ENCODE measurements at places on chromosomes 11 and 22.

- DNase-seq = no peak
These were observed 2.0 kb upstream of the LMO2 start for GRCh38 chr11:33893711-33894397.

- no peak for DNase-seq
These were observed 32.2 kb upstream of the AQP11 start for GRCh38 chr11:77557553-77557952.

- DNase-seq = no peak
These were observed 15.2 kb upstream of the EIF3D start for GRCh38 chr22:36544107-36544620.

DNA sequence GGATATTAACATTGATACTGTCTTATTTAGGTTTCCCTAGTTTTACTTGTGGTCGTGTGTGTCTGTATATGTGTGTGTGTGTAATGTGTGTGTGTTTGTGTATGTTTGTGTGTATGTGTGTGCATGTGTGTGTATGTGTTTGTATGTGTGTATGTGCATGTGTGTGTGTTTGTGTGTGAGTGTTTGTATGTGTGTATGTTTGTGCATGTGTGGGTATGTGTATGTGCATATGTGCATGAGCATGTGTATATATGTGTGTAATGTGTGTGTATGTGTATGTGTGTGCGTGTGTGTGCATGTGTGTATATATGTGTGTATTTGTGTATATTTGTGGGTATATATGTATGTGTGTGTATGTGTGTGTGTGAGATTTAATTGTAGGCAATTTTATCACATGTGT, 17.3 kb upstream of the DNAL4 start:
- DNase-seq = no peak

DNA sequence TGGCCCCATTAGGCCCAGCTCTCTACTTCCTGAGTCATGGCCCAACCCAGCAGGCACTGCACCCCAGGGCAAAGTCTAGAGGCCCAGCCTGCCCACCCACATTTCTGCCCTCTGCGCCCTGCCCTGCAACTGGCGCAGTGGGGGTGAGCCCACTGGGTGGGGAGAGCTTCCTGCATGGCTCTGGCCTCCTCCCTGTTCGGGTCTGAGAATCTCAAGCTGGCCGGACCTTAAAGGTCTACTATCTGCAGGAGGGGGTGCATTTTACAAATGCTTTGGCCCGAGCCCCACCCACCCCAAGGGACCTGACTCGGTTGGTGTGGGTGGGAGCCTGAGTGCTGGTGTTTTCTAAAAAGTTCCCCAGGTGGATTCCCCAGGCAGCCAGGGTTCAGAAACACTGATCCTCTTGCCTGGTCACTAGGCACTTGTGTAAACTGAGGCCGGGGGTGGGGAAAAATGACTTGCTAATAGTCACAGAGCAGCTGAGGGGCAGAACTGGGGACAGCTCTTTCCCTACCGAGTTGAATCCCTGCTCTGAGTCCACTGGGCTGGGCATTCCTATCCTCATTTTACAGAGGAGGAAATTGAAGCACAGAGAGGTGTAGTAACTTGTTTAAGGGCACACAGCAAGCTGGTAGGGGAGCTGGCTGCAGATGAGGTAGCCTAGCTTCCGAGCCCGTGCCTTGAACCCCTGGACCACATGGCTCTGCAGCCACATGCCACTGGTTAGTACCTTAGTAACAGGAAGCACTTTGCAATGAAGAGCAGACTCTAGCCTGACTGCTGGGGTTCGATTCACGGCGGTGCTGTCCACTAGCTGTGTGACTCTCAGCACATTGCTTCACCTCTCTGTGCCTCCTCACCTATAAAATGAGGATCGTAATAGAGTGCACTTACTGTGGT, 36.3 kb downstream of the CD82 start:
- DNase-seq = no peak

DNA sequence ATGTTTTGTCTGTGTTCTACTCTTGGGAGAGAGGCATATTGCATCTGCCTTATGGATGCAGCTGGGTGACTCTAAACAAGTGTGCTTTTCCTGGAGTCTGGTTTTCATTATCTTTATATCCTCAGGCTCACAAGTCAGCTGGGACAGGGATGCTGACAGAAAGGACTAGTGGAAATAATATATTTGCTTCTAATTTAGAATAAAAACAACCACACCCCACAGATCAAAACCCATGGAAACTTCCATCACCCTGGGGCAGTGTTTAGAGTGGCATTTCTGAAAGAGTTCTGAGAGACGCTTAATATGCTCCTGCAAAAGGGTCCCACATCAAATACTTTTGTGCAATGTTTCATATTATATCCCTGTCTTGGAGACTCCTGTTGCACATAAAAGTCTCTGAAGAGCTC, 20.8 kb downstream of the KCNE3 start:
- DNase-seq = no peak

GRCh38 chr11:16945671-16946469, 68.3 kb downstream of the PLEKHA7 start:
- DNase-seq = peak; percentile 51

DNA sequence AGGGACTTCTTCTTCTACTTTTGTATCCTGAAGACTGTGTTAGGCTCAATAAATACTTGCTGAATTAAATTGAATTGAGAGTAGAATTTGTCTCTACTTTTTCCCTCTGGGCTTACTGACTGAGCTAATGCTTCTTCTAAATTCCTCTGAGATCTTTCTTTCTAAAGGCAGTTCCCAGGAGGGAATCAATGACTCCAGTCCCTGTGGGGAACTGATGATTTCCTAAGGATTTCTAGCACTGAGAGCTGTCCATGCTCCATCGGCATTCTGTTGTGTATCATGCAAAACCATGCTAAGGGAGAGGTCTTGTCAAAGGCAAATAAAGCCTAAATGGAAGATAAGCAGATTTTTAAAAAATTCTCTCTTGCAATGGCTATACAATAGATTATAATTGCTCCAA, 148.8 kb upstream of the KIRREL3 start:
- no peak for DNase-seq

DNA sequence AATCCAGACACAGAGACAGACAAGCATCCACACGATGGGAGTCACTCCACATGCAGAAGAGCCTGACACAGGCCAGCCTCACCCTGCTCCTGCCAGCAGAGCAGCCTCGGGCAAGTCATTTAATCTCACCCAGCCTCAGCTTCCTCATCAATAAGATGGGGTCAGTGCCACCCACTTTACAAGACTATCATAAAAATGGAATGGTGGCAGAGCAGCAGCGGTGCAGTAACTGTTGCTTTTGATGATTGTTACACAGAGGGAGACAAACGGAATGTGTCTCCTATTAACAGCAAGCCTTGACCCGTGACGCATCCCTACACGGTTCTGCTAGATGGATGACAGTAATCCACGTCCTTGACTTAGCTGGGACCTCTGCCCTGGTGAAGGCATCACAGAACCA, 26.0 kb upstream of the ARFGAP3 start:
- DNase-seq = no peak

DNA sequence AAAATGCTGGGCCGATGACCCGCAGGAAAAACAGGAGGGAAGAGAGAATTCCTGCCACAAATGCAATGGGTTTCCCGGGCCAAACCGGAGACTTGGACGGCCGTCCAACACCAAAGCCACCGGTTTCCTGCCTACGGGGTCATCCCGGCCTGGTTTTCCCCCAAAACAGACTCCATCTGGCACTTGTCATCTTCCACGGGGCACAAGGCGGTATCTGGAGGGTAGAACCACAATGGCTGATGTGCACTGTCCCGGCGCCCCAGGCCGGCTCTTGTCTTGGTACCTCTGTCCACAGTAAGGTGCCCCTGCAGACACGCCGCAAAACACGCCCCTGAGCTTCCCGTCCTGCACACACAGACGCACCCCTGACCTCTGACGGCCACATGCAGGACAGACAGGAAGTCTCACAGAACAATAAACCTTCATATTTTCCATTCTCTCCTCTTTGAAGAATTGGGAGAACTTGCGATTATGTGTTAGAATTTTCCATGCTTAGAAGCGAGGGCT, 20.1 kb downstream of the CELSR1 start:
- DNase-seq = no peak

- no peak for DNase-seq
These were observed 82.4 kb upstream of the EIF3D start for GRCh38 chr22:36611241-36611976.

DNA sequence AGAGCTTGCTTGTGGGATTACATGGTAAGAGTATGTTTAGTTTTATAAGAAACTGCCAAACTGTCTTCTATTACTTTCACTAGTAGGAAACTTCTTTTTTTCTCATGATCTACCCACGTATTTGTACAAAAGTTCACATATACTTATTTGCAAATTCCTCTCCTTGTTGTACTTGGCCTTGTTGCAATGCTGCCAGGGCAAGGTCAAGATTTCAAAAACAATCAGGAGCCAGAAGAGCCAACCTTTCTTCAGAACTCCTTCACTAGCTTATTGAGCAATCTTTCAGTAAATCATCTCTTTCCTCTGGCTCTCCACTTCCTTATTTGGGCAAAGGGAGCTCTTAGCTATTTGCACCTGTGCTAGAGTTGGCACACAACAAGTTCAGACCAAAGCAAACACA, 9.7 kb downstream of the SRSF8 start:
- DNase-seq = no peak

DNA sequence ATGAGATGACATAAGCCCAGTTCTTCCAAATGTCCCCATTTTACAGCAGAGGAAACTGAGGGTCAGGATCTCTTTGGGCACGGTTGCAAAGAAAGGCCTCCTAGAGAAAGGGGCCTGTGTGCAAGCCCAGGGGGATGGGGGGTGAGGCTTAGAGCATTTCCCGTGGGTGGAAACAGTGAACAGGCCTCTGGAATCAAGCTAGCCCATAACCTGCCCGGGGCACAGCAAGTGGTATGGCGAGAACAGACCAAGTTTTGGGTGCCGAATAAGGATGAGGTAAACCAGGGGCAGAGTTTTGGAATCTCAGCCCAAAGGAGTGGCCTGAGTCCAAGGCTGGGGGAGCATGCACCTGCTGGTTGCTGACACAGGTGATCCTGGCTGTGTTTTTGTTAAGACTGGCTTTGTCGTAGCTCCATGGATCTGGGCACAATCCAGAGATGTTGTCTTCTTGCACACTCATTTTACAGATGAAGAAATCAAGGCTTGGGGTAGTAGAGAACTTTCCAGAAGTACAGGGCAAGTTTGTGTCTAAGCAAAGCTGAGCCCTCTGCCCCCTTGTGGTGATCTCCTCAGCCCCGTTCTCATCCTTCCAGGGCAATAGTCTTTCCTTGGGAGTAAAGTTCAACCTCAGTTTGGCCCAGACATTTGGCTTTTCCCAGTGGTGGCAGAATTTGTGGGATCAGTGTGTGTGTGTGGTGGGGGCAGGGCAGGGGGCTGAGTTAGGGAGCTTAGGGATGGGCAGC, 53.5 kb upstream of the MYEOV start:
- DNase-seq = peak; percentile 18

DNA sequence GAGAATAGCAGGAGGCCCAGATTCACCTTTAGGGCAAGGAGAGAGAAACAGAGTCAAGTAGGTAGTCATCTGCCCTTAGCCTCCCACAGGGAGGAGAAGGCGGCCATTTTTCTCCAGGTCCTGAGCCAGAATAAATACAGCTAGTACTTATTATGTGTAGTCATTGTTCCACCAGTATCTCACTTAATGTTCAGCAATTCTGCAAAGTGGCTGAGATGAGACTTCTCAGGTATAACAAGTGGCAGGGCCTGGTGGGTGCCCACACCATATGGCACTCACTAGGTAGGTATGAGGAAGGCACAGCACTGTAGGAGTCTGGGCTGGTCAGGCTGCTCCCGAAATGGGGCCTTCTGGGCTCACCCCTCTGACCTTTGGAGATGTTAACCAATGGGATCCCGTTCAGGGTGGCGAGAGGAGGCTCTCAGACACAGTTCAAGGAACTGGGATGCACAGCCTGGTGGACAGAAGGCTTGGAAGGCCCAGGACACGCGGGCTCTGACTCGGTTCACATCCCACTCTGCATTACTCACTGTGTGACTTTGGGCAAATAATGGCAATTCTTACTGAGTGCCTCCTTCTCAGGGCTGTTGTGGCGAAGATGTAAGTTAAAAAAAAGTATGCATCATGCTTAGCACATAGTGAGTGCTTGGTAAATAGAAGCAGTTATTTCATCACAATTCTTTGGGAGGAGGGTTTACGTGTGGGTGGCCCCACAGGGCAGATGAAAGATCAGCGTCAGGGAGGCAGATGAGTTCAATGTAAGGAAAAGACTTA, 25.1 kb downstream of the RTN4RL2 start:
- no peak for DNase-seq

GRCh38 chr11:115521825-115522224, 17.6 kb upstream of the CADM1 start:
- DNase-seq = no peak

DNA sequence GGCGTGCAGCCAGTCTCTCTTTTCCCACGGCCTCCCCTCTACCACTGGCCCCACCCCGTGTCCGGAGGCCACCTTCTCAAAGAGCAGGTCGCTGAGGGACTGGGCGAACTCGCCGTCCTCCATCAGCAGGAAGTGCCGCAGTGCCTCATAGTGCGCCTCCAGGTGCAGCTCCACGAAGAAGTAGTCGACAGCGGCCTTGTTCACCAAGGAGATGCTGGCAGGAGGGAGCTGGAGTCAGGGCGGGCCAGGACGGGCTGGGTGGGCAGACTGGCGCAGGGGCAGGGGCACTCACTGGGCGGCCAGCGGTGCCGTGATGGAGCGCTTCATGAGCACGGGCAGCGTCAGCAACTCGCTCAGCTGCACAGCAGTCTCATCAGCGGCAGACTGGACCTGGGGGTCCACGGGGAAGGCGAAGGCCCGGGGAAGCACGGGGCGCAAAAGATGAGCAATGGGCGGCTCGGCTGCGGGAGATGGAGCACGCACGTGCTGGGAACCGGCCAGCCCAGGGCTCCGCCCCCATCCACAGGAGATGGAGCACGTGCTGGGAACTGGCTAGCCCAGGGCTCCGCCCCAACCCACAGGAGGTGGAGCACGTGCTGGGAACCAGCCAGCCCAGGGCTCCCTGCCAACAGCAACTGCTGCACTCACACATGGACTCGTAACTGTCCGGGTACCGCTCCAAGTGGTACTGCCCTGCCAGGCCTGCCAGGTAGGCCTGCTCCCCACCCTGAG, 18.4 kb downstream of the SELENOO start:
- peak; percentile 18 for DNase-seq

GRCh38 chr22:47713941-47714340, 951.5 kb downstream of the TBC1D22A start:
- no peak for DNase-seq

- DNase-seq = no peak
These were observed 303.7 kb downstream of the TTC28 start for GRCh38 chr22:28375761-28376534.

- DNase-seq = no peak
These were observed 12.9 kb downstream of the IL17RA start for GRCh38 chr22:17097701-17098100.

DNA sequence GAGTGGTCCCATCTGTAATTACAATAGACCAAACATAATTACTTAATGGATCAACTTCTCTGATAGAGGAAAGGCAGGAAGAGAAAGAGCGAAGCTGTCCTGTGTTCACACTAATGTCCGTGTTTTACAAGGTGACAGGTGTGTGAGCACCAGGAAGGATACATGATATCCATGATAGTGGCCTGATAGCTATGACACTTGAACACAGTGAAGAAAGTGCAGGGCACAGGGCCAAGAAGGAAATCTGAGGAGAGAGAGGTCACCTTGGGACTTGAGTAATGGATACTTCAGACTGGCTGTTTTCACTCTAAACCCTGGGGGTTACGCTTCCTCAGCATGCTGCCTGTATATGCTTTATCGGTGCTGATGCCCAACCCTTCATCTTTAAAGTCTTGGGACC, 29.4 kb downstream of the TUB start:
- DNase-seq = no peak

- DNase-seq = no peak
These were observed 68.3 kb downstream of the NFAM1 start for GRCh38 chr22:42363892-42364291.

Data from HCT116 (cell line).